ENCODE measurements at places on chromosomes 6 and 20. TPM values are rescaled to one million over a fixed set of nuclear protein-coding genes. Genes with fewer than 3 reads are reported as not detected.
A peak's percentile ranks its signal among the peaks of the same experiment; 100 is the strongest.

GRCh38 chr20:58590679-58591473 lies 60.2 kb upstream of the STX16 start:
- no peaks in the 10 kb centered on the region for H3K36me3 ChIP-seq
- no peaks in the 10 kb centered on the region for H3K4me1 ChIP-seq
- no peak overlapping the region for H3K4me3 ChIP-seq
- no peak for DNase-seq
- H3K27ac ChIP-seq, result no peak overlapping the region

DNA sequence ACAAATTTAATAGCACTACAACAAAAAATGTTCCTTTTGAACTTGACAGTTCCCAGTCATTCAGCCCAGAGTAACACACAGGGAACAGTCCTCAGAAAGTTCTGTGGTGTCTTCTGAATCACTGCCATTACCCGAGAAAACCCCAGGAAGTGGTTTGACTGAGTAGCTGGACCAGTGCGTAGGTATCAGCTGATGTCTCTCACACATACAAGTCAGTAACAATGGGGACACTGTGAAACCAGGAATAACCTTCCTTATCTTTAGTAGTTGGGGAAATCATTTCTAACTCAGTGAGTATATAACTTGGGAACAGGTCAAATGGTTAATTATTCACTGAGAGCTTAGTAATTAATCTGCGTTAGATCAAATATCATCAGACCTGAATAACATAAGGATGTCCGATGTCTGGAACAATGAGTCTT lies 73.1 kb downstream of the HIVEP2 start:
- H3K4me1 ChIP-seq, result peaks cover 86% of the 10 kb centered on the region
- no peaks in the 10 kb centered on the region for H3K27me3 ChIP-seq
- DNase-seq, result peak; percentile 72
- peak overlapping the region; percentile 91 for H3K27ac ChIP-seq
- peak overlapping the region; percentile 42 for H3K4me3 ChIP-seq

DNA sequence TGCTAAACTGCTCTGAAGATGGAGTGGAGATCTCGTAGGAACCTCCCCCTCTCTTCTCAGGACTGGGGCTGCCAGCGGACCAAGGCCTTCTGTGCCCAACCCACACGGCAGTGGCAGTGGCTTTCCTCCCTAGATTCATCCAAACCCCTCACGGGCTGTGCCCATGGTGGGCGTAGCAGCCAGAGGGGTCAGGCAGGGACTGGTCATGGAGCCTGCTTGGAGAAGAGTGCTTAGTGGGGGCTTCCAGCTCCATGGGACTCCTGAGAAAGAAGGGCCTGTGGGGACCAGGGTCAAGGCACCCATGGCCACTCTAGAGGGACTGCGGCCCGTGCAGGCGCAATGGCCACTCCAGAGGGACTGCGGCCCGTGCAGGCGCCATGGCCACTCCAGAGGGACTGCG lies 86.6 kb downstream of the TAF4 start:
- H3K27me3 ChIP-seq, result no peaks in the 10 kb centered on the region
- DNase-seq, result no peak
- H3K4me3 ChIP-seq, result no peak overlapping the region
- peaks cover 34% of the 10 kb centered on the region for H3K36me3 ChIP-seq

GRCh38 chr6:30447237-30447636 lies 42.1 kb upstream of the HLA-E start:
- H3K4me1 ChIP-seq, result peaks cover 38% of the 10 kb centered on the region
- H3K27me3 ChIP-seq, result peaks cover 81% of the 10 kb centered on the region
- no peak overlapping the region for H3K27ac ChIP-seq
- H3K4me3 ChIP-seq, result no peak overlapping the region

DNA sequence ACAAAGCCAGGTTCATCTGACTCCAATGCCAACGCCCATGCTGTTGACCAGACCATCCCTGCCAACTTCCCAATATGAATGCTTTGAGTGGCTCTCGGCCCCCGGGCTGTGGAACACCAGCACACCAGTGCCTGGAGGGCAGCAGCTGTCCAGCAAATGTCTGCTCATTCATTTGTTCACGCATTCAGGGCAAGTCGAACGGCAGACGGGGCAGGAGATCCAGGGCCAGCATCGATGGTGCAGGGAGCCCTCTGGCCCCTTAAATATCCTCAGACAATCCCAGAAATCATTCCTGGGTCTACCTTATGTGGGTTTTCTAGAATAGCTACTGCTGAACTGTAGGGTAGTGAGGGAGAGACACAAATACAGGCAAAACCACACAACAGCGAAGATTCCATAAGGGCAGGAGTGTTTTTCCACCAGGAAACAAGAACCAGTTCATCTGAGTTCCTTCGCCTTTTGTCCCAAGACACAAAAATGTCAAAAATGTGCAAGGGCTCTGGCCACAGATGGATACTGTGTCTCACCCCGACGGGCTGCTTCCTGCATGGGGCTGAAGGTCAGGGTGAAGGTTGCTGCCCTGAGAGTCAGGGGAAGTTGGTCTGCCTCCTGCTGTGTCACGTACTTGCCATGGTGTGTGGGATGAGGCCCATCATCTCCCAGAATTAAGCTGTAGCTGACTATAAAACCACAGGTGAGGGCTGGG lies 15.5 kb downstream of the RIPOR3 start:
- no peaks in the 10 kb centered on the region for H3K4me1 ChIP-seq
- H3K4me3 ChIP-seq, result no peak overlapping the region
- no peak overlapping the region for H3K27ac ChIP-seq
- H3K27me3 ChIP-seq, result no peaks in the 10 kb centered on the region
- H3K36me3 ChIP-seq, result no peaks in the 10 kb centered on the region
- no peak for DNase-seq

DNA sequence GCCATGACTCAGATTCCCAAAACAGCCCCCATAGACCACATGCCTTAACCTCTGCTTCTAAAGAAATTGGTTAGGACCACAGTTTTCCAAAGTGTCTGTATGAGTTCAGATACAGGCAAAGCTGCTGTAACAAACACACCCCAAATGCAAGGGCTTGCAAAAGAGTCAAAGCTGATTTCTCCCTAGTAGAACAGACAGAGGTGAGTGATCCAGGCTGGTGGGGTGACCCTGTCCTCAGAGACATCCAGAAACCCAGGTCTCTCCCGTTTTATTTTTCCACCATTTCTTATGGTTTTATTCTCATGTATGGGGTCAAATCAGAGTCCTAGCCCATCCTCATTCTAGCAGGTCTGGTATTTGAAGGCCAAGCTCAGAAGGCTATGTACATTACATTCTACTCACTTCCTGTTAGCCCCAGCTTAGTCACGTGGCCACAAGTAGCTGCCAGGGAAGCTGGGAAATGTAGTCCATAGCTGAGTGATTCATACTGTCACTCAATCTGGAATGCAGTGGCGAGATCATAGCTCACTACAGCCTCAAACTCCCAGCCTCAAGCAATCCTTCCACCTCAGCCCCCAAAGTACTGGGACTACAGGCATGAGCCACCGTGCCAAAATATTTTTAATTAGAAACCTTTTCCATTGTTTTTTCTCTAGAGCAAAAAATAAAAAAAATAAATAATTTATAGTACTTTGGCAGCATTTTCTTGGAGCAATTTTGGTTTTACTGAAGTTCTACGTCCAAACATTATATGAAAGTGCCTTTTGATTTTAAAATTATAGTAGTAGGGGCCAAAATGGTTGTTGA lies 175.2 kb downstream of the ZMYND8 start:
- no peaks in the 10 kb centered on the region for H3K27me3 ChIP-seq
- H3K27ac ChIP-seq, result no peak overlapping the region
- no peak overlapping the region for H3K4me3 ChIP-seq
- H3K4me1 ChIP-seq, result no peaks in the 10 kb centered on the region
- no peaks in the 10 kb centered on the region for H3K36me3 ChIP-seq
- DNase-seq, result peak; percentile 52

UQCC2 gene
- 147 TPM for total RNA-seq

DNA sequence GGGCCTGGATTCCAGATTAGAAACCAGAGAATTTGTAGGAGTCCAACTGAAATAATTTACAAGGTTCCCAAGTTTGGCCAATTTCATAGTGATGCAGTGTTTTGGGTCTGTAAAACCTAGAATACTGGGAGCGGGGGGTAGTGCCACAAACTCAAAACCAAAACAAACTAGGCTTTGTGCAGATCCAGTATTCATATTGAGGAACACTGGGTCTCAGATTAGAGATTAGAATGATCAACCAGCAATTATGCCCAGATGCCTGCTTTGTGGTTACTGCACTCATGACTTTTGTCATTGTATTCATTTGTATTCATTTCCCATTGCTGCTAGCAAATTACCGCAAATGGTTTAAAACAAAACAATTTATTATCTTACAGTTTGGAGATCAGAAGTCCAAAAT lies 3.2 kb upstream of the NDUFAF4 start:
- H3K4me3 ChIP-seq, result no peak overlapping the region
- H3K4me1 ChIP-seq, result peaks cover 24% of the 10 kb centered on the region
- DNase-seq, result no peak
- peaks cover 6% of the 10 kb centered on the region for H3K36me3 ChIP-seq
- H3K27me3 ChIP-seq, result peaks cover 19% of the 10 kb centered on the region
- H3K27ac ChIP-seq, result no peak overlapping the region

GRCh38 chr6:98024359-98024758 lies 741.3 kb upstream of the MMS22L start:
- no peak overlapping the region for H3K4me3 ChIP-seq
- H3K4me1 ChIP-seq, result no peaks in the 10 kb centered on the region
- H3K27ac ChIP-seq, result no peak overlapping the region
- H3K36me3 ChIP-seq, result no peaks in the 10 kb centered on the region
- no peak for DNase-seq
- no peaks in the 10 kb centered on the region for H3K27me3 ChIP-seq

DNA sequence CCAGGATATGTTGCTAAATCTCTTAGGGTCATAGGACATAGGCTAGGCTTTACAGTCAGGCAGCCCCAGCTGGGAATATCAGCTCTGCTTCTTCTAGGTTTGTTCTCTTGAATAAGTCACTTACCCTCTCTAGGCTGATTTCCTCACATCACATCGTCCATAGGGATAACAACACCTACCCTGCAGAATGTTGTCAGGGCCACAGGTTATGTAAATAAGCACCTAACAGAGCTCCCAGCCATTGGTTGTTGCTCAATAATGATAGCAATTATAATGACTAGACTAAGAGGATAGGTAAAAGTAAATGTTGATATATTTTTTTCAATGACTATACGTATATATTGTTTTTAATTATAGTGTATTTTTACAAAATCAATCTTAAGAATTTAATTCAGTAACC lies 135.0 kb downstream of the HIVEP2 start:
- peak overlapping the region; percentile 2 for H3K27ac ChIP-seq
- no peaks in the 10 kb centered on the region for H3K27me3 ChIP-seq
- peaks cover 60% of the 10 kb centered on the region for H3K36me3 ChIP-seq
- H3K4me1 ChIP-seq, result peaks cover 94% of the 10 kb centered on the region

All from activated CD4-positive, alpha-beta T cell treated with anti-CD3 and anti-CD28 coated beads for 36 hours (primary cell).